ENCODE measurements at places on chromosomes 12 and 14.
A peak's percentile ranks its signal among the peaks of the same experiment; 100 is the strongest.

DNA sequence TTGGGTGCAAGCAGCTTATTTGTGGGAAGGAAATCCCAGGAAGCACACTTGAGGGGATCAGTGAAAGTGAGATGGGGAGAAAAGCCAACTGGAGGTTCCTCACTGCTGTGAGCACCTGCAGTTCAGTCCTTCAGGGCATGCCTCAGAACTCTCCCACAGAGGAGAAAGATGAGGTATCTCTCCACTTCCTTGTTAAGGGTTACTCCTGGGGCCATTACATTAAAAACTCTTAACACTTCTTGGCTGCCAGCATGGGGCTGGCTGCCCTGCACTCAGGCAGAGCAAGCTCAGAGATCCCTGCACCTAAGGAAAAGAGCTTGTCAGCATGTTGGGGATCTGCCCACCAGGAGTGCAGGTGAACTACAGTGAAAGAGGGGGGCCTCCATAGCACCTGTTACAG lies 28.8 kb downstream of the FERMT2 start:
- no peak for DNase-seq

GRCh38 chr14:37590428-37591139 lies 4.5 kb downstream of the FOXA1 start:
- DNase-seq: no peak

GRCh38 chr14:82180139-82180538 lies 646.5 kb upstream of the SEL1L start:
- DNase-seq: no peak

GRCh38 chr12:121441555-121441954 lies 41.6 kb downstream of the RNF34 start:
- no peak for DNase-seq

DNA sequence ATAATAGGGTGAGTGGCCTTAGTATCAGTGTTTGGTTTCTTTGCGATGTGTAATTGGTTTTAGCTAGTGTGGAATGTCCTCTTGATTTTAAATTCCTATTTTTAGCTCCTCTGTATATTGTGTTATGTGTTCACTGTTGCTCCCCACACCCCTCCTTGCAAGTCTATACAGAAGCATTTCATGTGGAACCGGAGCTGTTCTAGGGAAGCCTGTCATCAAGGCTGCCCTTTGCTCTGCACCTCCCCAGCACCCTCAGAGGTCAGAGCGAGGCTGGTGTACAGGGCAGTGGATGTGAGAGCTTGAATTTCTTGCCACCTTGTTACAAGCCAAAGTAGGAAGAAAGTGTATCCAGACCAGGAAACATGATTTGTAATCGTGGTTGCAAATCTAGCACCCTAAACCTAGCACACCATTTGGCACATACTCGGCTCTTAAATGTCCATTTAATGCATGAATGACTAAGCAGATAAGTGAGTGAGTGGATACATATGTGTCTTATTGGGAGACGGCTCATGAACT lies 376.8 kb downstream of the RGS6 start:
- DNase-seq: no peak

DNA sequence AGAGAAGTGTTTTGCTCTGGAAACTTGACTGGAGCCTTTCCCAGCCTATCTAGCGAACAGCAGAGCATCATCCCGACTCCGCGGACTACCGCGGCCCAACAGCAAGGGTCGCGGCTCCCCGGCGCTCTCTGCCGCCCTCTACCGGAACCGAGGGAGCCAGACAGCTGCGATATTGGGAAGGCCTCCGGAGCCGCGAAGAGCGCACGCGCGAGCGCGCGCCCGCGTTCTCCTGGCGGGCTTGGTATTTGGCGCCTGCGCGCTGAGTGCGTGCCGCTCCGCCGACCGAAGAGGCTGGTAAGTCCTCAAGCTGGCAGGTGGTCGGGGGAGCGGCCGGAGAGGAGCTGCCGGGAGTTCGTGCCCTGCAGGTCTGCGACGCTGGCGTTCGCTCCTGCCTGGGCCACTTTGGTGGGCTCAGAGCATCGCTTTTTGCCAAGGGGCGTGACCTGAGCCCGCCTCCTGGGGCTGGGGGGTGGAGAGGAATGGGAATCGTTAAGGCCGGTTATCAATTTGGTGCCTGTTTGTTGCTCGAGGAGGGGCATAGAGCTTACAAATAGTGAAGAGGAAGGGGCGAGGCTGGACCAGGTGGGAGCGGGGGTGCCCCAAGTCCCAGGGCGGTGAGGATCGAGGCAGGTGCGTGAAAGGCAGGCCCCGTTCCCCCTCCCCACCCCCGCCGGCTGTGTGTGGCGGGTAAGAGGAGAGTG lies at the start of gene TMEM106C:
Gene TMEM106C, plus strand, starts transcription at position 257 of the 701 bp plus-strand sequence. CDS start 641 bp downstream, outside the sequence.
- peak; percentile 97 for DNase-seq

- no peak for DNase-seq
Measured at GRCh38 chr12:47273191-47273626, 193.4 kb upstream of the AMIGO2 start.

DNA sequence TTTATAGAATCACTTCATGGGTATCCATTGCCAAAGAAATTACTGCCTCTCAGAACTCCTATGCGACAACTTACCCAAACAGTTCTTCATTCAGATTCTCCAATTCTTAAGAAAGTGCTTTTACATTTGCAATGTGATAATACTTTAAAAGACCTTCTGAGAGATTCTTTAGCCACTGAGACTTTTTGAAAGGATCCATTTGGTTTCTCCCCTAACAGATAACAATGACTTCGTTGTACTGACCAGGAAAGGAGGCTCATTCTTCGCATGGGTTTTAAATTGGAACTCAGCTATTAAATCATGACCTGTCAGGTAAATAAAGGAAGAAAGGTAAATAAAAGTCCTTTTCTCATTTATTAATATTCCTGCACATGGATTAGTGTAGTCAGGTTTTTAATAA lies 14.8 kb downstream of the ITPR2 start:
- DNase-seq: no peak

DNA sequence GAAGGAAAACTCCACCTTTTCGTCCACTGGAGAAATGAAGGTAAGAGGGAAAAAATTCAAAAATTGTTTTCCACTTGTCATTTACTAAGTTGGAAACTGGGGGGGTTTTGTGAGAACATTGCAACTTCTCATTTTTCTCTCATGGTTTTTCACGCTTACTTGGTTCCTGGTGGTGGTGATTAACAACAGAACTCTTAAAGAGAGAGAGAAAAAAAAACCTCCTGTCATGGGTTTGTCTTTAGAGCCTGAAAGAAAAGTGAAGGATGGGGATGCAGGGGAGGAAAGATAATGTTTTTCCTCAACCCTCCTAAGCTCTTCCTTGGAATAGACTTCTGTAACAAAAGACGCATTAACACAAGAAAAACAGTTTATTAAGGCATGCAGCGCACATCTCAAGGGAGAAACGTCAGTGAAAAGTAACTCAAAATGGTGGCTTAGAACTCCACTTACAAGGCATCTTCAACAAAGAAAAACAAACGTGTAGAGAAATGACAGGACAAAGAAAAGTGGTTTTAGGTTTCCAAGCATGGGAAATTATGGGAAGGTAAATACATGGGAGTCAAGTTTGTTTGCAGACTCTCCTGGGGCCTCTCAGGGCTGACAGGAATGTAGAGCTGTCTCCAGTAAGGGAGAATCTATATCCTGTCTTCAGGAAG lies 81.9 kb upstream of the ATF7IP start:
- DNase-seq: no peak

- DNase-seq: no peak
Measured at GRCh38 chr14:99875836-99876235, 82.6 kb downstream of the EML1 start.

DNA sequence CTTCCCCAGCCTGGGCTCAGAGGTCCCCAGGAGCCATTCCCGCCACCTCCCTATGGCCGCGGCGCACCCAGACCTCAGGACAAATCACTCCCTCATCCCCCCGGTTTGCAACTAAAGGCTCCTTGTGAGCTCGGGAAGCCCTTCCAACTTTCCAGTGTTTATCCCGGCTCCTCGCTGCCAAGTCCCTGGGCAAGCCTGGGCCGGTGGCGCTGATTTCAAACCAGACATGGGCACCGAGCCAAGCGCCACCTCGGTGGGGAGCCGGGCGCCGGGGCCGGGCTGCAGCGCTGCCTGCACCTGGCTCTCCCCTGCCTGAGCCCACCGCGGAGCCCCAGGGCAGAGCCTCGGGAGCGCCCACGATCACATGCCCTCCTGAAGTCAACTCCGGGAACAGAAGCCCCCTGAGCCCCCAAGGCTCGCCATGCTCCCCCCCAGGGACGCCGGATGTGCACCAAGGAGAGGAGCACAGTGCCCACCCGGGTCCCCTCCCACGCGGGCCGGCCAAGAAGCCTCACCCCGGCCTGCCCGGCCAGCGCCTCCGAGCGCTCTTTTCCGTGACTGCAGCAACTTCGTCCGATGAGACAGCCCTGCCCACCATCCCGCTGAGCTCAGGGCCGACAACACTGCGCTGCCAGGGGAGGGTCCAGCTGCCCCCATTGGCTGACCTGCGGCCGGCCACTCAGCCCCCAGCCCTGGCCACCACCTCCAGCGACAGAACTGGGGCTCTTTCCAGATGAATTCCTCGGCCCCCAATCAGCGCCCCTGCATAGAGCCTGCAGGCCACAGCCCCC lies 50.0 kb downstream of the NCOR2 start:
- peak; percentile 74 for DNase-seq

DNA sequence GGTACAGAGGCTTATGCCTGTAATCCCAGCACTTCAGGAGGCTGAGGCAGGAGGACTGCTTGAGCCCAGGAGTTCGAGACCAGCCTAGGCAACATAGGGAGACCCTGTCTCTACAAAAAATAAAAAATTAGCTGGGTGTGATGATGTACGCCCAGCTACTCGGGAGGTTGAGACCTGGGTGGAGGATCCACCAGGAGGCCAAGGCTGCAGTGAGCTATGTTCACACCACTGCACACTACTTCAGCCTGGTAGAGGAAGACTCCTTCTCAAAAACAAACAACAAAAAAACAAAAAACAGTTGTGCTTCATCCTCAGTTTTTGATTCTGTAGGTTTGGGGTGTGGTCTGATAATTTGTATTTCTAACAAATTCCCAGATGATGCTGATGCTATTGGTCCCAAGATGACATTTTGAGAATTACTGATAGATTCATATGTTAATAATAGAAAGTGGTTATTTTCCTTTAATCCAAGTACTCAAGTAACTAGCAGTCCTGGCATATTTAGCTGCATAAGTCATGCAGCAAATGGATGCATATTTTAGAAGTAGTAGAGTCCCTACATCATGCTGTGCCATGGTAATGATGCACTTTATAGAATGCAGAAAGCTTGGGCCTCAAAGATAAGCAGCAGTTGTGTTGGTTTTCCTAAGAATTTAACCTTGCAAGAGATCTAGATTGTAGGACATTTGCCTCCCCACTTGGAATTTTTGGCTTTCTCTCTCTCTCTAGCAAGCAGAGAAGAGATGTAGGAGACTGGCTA lies 76.1 kb upstream of the PAWR start:
- DNase-seq: no peak

- DNase-seq: no peak
Measured at GRCh38 chr12:89552376-89552775, 26.5 kb upstream of the POC1B start.
